Fibroblast of skin of left biceps (primary cell): ENCODE measurements at places on chromosomes 6 and 20.

- DNase-seq: no peak
Observed at GRCh38 chr6:165915022-165915770, 252.2 kb upstream of the PDE10A start.

DNA sequence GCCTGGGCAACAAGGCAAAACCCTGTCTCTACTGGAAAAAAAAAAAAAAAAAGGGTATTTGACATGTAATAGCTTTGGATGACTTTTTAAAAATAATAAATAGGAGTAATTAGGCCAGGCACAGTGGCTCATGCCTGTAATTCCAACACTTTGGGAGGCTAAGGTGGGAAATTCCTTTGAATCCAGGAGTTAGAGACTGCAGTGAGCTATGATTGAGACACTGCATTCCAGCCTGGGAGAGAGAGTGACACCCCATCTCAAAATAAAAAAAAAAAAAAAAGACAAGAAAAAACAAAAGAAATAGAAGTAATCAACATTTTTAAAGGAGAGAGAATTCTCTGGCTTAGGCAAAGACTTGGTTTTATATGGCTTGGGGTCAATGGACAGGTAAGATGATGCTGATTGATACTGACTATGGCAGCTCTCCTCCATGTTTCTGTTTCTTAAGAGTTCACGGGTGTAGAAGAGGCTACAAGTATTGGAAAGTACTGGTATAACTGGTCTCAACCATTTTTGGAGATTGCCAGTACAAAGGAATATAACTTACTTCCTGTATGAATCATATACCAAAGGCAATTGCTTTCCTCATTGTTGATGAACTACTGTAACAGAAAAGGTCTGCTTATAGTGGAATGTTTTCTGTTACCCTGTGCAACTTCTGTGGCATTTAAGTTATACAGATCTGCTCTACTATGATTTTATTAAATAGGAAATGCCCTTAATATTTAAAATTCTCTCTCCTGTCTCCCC lies 10.1 kb downstream of the MAP3K5 start:
- DNase-seq: no peak

DNA sequence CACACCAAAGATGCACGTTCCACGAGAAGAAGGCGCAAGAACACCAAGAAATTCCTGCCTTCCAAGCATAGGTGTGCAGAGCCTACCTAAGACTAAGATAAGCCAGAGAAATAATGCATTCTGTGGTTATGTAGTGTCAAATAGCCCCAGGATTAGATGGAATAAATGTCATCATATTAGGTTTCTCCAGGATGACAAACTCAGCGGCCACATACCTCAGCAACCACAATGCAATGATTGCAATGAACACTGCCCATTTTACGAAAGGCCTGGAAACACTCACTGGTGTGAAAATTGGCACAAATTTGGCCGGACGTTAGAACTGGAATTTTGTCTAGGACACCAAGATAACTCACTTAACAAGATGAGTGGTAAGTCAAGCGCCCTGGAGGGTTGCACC lies 129.7 kb downstream of the SLC22A3 start:
- DNase-seq: no peak

DNA sequence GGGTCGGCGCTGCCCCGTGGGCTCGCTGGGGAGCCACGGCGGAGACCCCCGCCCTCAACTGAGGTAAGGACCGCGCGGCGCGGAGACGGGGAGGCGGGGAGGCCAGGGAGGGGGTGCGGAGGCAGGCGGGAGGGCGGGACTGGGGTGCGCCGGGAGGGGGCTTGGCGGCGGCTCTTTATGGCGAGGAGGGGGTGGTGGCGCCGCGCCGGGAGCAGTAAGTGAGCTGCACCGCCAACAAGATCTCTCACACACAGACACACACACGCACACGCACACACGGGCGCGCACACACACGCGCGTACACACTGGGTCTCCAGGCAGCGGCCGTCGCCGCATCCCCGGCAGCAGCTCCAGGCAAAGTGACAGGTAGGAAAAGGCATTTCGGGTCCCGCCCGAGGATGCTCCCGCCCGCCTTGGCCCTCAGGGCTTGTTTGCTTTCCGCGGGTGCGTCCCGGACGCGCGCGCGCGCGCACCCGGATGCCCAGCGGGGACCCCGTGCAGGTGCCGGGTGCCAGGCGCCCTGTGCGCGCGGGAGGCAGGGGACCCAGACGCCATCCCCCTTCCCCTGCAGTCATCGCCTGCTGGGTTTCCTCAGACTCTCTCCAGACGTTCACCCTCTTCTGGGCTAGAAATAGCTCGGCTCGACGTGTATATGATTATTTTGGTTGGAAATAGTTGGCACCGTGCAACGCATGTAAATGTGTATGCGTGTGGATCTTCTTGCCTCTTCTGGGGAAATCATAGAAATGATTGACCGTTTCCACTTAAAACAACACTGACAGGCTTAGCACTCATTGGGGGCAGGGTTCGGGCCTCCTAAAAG lies at the start of gene PLCB4:
PLCB4 (plus strand) TSS at position 247 of the 823 bp plus-strand sequence. CDS start 238,728 bp downstream, outside the sequence.
- no peak for DNase-seq

- DNase-seq: no peak
Observed at GRCh38 chr6:32839356-32839755, 817 bp upstream of the TAP2 start.

GRCh38 chr20:60354024-60354580 lies 395.9 kb downstream of the CDH26 start:
- DNase-seq: no peak

GRCh38 chr6:37742401-37742760 lies 44.7 kb upstream of the MDGA1 start:
- no peak for DNase-seq
